NK-92 treated with Interleukin-12 subunit alpha and Interleukin-12 subunit beta, amount 100 ng/mL, for 24 hours (cell line): ENCODE measurements at places on chromosomes 6 and 20.

GRCh38 chr20:2519115-2519809 is 10.5 kb upstream of the ZNF343 start:
- no peak for DNase-seq

DNA sequence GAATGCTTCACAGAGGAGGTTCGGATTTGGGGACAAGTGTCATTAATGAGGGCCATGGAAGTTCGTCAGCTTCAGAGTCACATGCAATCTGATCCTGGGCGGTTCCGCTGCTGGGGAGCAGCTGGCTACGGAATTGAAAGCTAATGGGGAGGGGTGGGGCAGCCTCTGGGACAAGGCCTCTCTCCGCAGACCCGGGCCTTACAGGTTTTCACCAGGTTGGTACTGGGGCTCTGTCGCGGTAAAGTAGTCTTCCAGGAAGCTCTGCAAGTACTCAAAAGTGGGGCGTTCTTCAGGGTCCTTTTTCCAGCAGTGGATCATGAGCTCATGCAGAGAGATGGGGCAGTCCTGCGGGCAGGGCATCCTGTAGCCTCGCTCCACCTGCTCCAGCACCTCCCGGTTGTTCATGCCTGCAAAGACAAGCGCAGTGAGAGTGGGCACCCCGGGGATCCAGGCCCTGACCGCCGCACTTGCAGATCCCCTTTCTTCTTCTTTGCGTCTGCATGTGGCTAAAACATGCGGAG is 55.9 kb upstream of the TRAF3IP2 start:
- no peak for DNase-seq

DNA sequence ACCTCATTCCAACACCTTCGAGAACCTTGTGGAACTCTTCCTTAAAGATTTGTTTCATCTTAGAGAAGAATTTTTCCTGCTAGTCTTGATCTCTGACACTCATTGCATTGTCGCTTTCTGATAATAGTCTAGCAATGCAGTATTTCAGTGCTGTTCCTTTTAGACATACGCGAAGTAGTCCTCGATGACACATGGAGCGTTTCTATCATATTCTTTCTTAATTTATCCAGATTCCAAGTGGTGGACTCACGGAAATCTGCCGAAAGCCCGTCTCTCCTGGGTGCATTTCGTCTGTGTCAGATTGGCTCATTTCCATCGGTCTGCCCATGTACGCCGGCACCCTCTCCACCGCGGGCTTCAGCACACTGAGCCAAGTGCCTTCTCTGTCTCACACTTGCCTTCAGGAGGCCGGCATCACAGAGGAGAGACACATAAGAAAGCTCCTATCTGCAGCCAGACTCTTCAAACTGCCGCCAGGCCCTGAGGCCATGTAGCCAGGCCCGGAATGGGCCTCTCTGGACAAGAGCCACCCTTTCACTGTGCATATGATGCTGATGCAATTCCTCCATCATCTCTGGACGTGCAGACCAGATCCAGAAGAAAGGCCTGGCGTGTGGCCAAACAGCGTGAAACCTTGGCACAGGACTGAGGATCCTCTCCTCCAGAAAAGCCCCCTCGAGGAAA is 198.6 kb upstream of the UST start:
- DNase-seq, result no peak

DNA sequence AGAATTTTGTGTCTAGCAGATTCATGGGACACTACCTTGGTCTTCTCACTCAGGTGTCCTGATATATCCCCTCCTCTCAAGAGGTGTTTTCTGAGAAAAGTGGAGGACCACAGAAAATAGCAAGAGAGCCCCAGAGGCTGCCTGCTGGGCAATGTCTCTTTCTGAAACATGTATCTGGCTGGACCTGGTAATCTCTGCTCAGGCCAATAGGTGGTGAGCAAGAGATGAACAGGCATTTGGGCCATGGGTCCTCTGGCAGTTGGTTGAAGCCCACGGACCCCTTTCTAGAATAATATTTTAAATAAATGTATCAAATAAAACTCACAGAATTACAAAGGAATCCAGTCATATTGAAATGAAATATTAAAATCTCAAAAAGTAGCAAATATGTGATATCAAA is 8.8 kb upstream of the THBD start:
- no peak for DNase-seq

- no peak for DNase-seq
Measured at GRCh38 chr6:17583811-17584210, 16.3 kb upstream of the FAM8A1 start.

- DNase-seq, result no peak
Measured at GRCh38 chr6:157080986-157081391, 242.3 kb downstream of the TMEM242 start.

DNA sequence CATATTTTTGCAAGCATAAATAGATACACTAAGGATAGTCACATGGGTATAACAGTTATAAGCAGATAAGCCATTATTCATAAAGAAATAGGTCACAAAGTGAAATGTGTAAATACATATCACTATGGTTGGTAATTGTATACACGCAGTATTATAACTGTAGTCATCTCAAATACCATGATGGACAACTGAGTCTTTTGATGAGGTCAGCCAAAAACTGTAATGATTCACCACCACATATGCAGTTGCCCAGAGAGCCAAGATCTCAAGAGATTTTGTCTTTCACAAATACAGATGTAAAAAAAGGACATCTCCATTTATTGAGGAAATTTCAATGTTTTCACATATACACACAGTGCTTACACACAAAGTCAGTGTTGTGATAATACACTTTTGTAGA is 28.3 kb downstream of the ZNF292 start:
- DNase-seq, result no peak

DNA sequence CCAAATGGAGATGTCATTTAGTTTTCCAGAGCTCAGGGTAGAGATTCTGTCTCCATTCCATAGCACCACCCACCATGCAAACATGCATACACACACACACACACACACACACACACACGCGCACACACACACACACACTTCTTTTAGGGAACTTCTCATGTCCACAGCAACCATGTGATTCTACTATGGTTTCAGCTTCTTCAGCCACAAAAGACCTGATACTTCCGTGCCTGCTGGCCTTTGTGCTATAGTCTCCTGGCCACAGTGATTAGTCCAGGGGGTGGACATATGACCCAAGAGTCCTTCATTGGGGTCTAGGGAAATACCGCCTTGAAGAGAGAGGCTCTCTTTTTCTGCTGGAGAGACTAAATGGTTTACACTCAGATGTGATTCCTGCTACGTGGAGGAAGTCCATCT is 53.5 kb downstream of the CARMIL1 start:
- no peak for DNase-seq

DNA sequence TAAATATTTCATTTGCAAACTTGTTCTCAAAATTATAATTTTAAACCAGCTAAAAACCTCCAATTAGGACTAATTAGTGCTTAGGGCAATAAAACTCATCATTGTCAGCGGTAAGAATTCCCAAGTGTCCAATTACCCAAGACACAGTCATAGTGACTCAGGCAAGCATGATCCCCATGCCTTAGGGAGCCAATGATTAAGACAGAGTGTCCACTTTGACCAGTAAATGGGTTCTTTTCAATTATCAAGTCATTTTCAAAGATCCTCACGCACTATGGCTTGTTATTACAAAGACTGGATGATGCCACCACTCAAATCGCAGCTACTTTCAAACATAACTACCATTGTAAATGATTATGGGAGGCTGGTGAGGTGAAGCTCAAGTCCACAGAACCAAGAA is 114.0 kb downstream of the BFSP1 start:
- no peak for DNase-seq
